ENCODE measurements at places on chromosomes 11 and 22.

DNA sequence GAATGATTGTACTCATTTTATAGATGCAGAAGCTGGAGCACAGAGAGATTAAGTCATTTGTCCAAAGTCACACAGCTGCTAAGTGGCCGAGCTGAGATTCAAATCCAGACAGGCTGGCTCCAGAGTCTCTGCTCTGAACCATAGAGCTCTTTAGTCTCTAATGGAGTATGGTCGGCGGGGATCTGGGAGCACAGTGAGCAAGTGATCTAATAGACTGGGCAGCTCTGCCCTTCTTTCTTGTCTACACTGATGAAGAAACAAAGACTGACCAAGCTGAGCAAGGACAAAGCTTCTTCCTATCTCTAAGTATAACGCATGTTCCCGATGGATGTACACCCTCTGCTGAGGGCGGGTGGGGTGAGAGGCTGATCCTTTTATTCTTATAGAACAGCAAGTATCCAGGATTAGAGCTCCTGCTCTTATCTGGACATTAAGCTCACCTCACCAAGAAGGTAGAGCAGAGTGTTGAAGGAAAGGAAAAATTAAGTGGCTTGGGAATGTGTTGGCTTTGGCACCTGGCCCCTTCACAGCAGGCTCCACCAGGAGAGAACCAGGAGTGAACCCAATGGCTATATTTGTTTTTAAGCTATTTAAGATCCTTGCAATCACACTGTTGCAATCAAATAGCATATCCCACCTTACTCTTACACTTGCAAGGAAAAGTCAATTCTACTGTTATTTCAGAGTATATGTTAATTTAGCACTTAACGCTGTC lies 68.7 kb downstream of the ETS1 start:
- DNase-seq, result no peak

DNA sequence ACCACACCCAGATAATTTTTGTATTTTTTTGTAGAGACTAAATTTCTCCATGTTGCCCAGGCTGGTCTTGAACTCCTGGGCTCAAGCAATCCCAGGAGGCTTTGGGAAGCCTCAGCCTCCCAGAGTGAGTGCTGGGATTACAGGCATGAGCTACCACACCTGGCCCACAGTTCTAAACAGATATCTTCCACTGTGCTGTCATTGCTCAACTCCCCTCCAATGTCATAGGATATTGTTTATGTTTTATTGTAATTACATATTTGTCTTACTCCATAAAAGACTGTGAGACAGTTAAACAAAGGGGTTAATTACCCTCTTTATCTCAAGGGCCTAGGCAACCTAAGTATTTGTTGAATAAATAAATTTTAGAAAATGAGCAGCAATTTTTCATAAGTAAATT lies 204.2 kb downstream of the GRM5 start:
- no peak for DNase-seq

GRCh38 chr11:33179348-33179803 lies 18.1 kb upstream of the CSTF3 start:
- no peak for DNase-seq

DNA sequence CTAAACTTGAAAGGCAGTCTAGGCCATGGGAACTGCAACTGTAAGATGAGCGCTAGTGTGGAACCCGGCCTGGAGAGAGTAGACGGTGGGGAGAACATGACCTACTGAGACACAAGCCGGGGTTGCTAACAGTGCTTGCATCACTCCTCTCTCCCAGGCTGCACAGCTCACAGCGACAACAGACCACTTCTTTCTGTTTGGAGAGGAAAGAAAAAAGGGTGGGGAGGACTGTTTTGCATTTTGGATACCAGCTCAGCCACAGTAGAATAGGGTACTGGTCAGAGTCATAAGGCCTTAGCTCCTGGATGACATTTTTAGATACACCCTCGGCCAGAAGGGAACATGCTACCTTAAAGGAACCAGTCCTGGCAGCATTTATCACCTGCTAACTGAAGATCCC lies 22.2 kb upstream of the OR52M1 start:
- no peak for DNase-seq

- DNase-seq, result no peak
Measured at GRCh38 chr11:7872890-7873289, 58.2 kb downstream of the OR10A6 start.
